ENCODE measurements at places on chromosomes 12 and 14.

- no peak for DNase-seq
Observed at GRCh38 chr12:64431791-64432190, 20.1 kb upstream of the TBK1 start.

DNA sequence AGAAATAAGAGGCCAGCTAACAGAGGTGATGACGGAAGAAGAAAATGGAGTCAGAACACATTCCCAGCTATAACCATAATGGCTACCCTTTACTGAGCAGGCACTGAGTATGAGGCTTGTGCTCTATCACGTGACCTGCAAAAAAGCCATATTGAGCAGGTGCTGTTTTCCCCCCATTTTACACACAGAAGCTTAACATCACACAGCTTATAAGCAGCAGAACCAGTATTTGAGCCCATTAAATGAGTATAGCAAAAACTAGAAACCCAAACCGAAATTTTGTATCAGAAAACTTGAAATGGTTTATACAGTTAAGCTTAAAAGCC lies 28.4 kb downstream of the PAPLN start:
- DNase-seq: no peak

DNA sequence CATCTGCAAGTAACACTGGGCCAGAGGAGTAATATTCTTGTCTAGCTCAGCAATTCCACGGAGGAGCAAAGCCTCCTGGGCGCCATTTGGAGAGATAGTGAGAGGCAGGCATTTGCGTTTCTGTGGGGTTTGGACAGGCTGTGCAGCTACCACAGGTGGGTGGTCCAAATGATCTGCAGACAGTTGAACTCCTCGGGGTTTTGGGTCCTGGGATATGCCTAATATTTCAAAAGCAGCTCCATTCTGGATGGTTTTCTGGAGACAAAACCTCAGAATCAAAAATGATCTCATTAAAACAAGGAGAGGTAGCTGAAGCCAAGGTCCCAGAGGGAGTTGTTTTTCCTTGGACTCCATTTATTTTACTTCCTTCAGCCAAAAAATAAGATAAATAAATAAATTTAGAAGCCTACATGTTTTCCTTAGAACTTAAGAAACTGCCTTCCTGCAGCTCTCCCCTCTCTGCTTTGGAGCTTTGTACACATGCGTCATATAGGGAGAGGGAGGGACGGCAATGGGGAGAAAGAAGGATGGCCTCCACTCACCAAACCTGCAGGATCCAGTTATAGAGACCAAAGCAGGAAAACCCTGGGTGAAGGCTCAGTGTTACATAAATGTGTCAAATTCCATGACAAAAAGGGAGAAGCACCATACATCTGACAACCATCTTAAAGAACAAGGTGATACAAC lies 227.3 kb upstream of the DAAM1 start:
- DNase-seq: no peak

DNA sequence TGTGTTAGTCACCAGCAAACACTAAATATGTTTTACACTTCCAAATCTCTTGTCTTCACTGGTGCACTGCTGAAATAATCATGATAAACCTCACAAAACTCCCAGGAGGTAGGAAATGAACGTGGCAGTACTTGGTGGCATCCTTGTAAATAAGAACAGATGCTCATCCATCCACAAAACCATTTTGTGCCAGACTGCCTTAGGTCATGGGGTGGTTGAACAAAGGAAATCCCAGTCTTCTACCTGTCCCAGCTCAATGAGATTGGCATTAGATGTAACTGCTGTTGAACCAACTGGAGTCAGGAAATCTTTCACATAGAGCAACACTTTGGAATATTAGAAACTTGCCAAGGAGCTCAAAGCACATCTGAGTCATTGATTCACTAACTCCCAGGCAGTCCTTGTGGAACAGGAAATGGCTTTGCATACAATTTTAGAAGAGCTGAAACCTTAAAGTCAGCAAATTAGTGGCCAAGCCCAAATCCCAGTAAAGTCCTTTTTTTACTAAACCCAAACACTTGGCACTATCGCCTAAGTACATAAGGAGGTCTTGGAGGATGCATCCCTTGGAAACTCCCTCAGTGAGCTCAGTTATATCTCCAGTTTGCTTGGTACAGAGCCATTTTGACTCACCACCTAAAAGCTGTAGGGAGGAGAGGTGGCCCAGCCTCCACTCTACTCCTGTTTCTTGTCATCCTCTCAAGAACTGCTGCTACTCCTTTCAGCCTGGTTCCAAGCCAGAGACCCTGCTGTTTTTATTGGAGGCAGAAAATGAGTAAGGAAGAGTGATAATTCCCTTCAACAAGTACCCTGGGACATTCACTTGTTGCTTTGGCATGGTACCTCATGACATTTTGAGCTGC lies 208.0 kb downstream of the NOVA1 start:
- DNase-seq: no peak

- no peak for DNase-seq
Observed at GRCh38 chr12:26156201-26156871, 31.5 kb upstream of the BHLHE41 start.

DNA sequence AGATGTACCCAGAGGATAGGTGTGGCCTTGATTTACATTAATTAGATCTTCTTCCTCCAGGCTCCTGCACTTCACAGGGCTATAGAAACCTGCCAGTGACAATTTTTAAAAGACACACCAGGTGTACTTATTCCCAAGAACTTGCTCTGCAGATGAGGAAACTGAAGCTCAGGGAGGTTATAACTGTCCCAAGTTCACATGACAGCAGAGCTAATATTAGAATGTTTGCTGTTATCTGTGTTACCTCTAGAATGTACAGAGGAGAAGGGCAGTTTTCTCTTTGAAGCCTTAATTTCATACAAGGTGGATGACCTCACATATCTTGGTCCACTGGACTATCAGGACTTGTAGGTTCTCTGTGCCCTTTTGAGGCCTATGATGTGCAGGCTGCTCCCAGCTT lies 27.7 kb downstream of the RASSF8 start:
- no peak for DNase-seq

DNA sequence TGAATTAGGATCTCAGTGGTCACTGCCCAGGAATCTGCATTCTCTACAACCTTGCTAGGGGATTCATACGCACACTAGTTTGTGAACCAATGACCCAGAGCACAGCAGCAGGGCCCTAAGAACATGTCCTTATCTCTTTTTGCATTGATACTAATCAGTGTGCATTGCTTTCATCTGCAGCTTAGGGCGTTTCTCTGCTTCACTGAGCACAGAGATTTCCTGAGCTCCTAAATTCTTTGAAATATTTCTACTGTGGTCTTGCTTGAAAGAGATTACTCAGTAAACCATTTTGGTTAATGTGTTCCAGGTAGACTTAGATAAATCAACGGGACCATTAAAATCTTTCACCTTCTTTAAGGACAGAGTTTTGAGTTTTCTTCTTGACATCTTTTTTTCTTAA lies 351.3 kb upstream of the KITLG start:
- DNase-seq: no peak

DNA sequence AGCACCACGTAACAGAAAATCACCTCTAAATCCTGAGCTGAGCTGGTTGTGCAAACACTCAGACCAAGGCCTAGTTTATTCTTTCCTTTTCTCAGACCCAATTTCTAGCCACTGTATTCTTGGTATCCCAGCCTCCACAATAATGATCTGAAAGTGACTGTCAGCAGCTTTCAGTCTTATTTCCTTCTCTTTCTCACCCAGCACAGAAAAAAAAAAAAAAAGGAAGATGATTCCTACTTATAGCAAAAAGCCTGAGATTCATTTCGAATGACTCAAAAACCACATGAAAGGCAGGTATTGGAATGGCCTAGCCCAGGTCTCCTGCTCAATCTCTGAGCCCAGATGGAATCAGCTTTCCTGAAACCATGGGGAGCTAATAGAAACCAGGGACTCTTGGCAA lies 298.6 kb upstream of the PPFIA2 start:
- DNase-seq: no peak

DNA sequence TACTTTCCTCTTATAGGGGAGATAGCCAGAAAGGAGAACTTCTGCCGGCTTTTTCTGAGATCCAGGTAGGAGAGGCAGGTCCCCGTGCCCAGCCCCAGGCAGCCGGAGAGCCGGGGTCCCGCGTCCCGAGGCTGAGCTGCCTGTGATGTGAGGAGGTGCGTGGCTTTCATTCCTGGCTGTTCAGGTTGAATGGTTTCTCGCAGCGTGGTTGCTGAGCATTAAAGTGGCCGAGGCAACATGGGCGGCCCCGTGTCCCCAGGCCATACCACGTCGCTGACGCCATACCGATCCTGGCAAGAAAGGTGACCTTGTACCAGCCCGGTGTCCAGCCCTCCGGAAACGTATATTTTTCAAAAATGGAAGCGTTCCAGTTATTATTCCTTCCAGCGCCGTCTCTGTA lies 116.7 kb upstream of the MYL2 start:
- no peak for DNase-seq

DNA sequence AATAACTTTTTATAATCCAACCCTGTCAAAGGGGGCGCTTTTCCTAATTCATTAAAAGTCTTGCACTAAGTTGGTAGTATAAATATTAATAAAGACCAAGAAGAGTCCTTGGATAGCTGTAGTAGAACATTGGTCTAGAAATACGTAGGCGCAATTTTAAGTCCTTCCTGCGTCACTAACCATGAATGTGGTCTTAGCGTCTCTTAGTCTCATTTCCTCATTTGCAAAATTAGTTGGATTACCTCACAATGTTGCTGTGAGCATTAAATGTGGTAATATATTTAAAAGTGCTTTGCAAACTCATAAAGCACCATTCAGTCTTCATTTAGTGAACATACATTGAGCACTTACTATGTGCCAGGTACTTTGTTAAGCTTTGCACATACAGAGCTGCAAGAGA lies 149.7 kb downstream of the AEBP2 start:
- DNase-seq: no peak
